ENCODE measurements at places on chromosomes 6 and 20.
A peak's percentile ranks its signal among the peaks of the same experiment; 100 is the strongest.

DNA sequence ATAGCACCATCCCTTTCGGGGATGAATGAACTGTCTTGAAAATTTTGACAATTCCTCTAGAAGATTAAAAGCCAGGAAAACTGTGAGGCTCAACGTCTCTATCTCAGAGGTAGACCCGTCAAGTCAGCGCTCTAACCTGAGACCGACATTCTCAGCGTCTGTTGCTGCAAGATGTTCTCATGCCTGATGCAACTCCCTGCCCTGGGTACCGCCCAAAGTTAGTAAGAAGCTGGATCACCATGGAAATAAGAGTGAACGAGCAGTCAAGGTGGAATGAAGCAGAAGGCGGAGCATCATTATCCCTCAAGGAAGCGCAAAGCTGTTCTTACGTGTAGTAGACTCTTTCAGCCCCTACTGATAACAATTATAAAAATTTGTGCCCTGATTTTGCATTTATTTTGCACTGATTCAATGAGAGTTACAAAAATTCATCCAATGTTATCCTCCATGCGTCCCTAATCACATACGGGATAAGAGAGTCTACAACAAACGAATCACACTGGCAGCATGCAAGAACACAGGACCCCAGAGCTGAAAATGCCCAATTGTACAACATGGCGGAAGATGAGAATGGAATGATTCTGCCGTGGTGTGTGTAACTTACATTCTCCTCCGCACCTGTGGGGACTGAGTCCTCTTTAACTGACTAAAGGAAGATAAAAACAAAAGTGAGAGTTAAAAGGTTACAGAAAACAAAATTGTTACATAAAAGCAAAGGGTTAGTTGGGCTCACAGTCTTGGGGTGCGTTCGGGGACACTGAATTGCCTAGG is 95.4 kb downstream of the BCAS1 start:
- no peak for DNase-seq

DNA sequence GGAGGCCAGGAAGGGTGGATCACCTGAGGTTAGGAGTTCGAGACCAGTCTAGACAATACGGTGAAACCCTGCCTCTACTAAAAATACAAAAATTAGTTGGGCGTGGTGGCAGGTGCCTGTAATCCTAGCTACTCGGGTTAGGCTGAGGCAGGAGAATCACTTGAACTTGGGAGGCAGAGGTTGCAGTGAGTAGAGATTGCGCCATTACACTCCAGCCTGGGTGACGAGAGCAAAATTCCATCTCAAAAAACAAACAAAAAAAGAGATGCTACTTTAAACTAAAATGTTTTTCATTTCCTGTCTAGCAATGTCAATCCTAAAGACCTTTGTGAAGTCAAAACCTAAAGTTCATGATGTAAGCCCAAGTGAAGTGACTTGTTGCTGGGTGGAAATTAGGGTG is 12.9 kb downstream of the DSN1 start:
- DNase-seq: no peak

DNA sequence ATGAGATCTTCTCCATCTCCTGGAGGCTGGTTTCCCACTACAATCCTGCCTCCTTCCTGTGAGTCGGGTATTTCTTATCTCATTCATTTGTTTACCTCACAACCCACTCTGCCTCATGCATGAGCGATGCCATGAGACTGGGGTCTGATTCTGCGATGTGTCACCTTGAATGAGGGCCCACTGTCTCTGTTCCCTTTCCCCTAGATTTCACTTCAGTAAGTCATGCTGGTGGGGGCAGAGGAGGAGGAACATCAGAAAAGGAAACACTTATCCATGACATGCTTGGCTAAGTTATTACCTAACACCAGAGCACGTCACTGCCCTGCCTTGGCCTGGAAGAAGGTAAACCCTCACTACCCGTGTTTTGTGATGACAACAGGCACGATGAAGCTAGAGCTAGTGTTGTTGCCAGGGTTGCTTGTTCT is 337.4 kb upstream of the PRDM1 start:
- peak; percentile 4 for DNase-seq

DNA sequence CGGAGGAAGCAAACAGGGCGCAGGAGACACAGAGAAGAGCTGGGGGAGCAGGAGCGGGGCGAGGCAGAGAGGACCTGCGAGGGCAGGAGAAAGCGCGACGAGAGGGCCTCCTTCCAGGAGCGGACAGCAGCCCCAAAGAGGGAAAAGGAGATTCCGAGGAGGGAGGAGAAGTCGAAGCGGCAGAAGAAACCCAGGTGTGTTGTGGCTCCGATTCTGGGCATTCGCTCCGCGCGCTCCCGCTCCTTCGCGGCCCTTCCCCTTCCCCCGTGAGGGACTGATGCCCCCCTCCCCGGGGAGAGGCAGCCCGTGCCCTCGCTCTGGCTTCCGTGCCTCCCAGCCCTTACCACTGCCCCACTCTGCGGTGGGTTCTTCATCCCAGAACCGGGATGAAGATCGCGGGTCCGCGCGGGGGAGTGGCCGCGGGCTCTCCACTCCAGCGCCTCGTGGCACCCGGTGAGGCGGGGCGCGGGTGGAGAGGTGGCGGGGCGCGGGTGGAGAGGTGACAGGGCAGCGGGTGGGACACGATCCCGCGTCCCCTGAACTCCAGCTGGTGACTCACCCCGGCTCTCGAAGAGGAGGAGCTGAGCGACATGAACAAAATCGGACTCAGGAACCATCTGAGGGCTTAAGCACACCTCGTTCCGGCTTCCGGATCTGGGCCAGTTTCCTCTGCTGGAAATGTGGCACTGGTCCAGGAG is 22.4 kb downstream of the TMC2 start:
- DNase-seq: no peak

GRCh38 chr20:58349570-58349969 is 39.5 kb upstream of the VAPB start:
- DNase-seq: peak; percentile 46

- no peak for DNase-seq
Observed at GRCh38 chr6:107399935-107400334, 59.4 kb downstream of the PDSS2 start.

GRCh38 chr6:132669690-132670291 is 10.8 kb upstream of the TAAR1 start:
- peak; percentile 16 for DNase-seq
